ENCODE measurements at places on chromosomes 3 and 15.

GRCh38 chr3:54756330-54756731 is 171.5 kb downstream of the LRTM1 start:
- no peak for DNase-seq

GRCh38 chr3:184040010-184040409 is 8.5 kb downstream of the HTR3D start:
- no peak for DNase-seq

- no peak for DNase-seq
Measured at GRCh38 chr3:82342521-82342920, 581.1 kb upstream of the GBE1 start.

DNA sequence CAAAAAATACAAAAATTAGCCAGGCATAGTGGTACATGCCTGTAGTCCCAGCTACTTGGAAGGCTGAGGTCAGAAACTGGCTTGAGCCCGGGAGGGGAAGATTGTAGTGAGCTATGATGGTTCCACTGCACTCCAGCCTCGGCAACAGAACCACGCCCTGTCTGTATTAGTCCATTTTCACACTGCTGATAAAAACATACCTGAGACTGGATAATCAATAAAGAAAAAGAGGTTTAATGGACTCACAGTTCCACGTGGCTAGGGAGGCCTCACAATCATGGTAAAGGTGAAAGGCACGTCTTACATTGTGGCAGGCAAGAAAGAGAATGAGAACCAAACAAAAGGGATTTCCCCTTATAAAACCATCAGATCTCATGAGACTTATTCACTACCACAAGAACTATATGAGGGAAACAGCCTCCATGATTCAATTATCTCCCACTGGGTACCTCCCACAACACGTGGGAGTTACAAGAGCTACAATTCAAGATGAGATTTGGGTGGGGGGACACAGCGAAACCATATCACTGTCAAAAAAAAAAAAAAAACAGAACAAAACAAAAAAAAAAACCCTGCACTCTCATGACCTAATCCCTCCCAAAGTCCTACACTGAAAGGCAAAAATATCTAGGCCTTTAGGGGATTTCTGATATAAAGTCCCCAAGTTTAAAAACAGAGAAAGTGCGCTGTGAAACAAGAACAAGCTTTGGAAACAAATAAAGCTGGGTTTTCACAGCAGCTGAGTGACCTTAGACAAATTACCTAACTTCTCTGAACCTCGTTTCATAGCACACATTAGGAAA is 224.7 kb downstream of the IGSF11 start:
- DNase-seq = no peak

DNA sequence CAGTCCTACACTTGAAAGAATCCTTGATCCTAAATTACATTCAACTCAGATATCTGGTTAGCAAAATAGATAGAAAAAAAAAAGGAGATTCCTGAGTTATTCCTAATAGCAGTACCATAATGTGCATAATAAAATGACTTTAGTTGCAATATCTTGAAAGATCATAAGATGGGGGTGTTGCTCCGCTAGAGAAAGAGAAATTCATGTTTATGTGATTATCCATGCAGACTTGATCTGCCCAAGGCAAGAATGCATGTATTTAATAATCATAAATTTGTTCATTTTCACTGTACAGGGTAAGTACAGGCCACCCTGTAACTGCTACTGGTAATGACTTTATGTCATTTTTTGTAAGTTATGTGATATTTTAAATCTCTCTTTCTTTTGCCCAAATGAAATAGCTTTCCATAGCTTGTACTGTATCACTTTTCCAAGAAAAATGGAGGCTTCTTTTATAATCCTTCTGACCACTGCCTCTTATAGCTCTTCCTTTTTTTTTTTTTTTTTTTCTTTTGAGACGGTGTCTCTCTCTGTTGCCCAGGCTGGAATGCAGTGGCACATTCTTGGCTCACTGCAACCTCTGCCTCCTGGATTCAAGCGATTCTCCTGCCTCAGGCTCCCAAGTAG is 84.6 kb downstream of the HCN4 start:
- DNase-seq = no peak

DNA sequence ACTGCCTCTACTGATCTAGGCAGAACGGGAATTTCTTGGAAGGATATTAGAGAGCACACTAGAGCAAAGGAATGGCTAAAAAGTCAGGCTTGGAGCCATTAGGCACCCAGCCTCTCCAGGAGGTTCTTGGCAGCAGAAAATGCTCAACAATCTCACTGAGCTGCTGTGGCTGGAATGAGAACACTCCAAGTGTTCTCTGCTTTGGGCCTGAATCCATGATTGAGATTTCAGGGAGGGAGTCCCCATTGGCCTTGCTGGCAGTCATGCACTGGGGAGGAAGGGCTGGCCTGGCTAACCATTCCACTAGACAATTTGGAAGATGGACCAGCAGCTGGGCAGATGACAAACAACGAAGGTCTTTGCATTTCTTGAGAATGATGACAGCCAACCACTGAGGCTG is 362.6 kb downstream of the SHQ1 start:
- DNase-seq = no peak

- DNase-seq = no peak
Measured at GRCh38 chr3:171349392-171349791, 110.8 kb downstream of the TNIK start.
